ENCODE measurements at places on chromosomes 2 and 18.

- no peak for DNase-seq
Observed at GRCh38 chr2:122480501-122481243, 725.2 kb downstream of the TSN start.

DNA sequence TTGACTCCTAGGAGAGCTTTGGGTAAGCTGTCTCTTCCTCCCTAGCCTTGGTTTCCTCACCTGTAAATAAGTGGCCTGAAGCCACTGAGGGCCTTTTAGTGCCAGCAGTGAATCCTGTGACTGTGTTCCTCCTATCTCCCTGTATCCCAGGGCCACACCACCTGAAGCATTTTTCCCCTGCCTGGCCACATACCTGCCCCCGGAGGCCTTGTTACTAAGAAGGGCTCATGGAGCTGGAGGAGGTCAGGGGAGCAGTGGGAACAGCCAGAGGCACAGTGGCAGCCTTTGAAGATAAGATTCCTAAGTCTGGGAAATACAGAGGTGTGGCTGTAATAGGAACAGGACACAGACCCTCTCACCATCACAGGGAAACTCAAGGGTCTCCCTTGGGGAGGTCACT, 162.4 kb downstream of the SMAD7 start:
- no peak for DNase-seq

GRCh38 chr18:27138079-27138478, 47.0 kb downstream of the CHST9 start:
- no peak for DNase-seq

- DNase-seq = no peak
Observed at GRCh38 chr2:24538720-24539119, 47.7 kb downstream of the NCOA1 start.

DNA sequence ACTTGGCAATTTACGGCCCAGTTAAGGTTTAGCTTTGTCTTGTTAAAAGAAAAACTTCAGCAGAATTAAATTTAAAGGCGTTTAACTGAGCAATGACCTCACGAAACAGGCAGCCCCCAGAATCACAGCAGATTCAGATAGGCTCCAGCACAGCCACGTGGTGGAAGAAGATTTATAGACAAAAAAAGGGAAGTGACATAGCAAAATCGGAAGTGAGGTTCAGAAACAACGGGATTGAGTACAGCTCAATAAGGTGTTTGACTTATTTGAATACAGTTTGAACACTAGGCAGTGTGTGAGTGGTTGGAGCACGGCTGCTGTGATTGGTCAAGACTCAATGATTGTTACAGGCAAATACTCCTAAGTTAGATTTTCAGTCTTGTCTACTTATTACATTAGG, 79.8 kb downstream of the MOGAT1 start:
- no peak for DNase-seq

- no peak for DNase-seq
Observed at GRCh38 chr18:10851824-10852319, 297.5 kb downstream of the PIEZO2 start.

GRCh38 chr2:149169656-149170055, 131.2 kb downstream of the LYPD6B start:
- no peak for DNase-seq

- DNase-seq = no peak
Observed at GRCh38 chr18:37375181-37375580, 190.4 kb downstream of the CELF4 start.

- no peak for DNase-seq
Observed at GRCh38 chr2:105738658-105739241, 6.0 kb upstream of the NCK2 start.

GRCh38 chr2:115208493-115209164, 766.2 kb downstream of the DPP10 start:
- no peak for DNase-seq

GRCh38 chr2:172662099-172662498, 73.5 kb upstream of the RAPGEF4 start:
- no peak for DNase-seq

Measured in fibroblast of skin of left biceps (primary cell).